ENCODE measurements at places on chromosomes 12 and 14.

DNA sequence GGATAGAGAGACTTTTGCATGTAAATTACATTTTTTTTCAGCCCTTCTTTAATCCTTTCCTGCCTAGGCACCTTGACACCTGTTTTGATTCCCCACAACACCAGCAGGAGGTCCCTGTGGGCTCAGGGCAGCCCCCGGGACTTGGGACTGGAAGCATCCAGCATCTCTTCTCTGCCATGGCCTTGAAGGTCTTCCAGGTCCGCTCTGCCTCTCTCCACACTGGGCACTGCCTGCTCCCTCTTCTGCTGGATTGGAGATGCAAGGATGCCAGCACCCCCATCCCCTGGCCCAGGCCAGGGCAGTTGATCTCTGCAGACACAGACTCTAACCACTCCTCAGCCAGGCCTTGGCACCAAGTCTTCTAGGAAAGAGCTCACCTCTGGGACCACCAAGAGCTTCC lies 134.5 kb upstream of the C14orf180 start:
- DNase-seq: no peak

- peak; percentile 31 for DNase-seq
Observed at GRCh38 chr14:21711360-21711961, 37.8 kb upstream of the OR4E1 start.

- no peak for DNase-seq
Observed at GRCh38 chr12:31568498-31568897, 22.4 kb downstream of the DENND5B start.

GRCh38 chr12:121582583-121583333 lies 1.9 kb upstream of the KDM2B start:
- no peak for DNase-seq

DNA sequence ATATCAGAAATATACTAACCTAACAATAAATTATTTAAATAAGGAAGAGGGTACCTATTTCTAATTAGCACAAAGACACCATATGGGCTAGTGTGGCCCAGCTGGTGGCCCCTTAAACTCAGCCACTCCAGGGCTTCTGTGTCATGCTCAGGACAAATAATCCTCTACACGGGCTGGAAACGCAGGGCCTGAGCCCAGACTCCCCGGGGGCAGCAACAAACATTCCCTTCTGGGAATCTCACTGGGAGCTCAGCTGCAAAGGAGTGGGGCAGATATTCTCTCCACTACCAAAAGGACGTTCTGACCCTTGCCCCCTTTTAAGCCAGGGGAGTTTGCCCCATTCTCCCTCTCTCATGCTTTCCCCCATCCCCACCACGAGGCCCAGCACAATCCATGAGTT lies 43.7 kb upstream of the ELK3 start:
- DNase-seq: no peak

DNA sequence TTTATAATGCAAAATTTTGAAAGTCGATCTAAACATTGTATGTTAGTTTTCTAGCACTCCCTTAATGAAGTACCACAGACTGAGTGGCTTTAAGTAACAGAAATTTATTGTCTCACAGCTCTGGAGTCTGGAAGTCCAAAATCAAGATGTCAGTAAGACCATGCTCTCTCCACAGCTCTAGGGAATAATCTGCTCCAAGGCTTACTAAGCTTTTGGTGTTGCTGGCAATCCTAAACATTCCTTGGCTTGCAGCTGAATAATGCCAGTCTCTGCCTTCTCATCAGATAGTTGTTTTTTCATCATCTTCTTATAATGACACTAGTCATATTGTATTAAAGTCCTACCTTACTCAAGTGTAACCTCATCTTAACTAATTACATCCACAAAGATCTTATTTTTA lies 102.2 kb downstream of the RASSF9 start:
- DNase-seq: peak; percentile 55

- DNase-seq: peak; percentile 82
Observed at GRCh38 chr12:49623142-49623904, at the start of gene PRPF40B. TSS of gene PRPF40B (plus strand) at chr12:49623561. CDS start at chr12:49623591, 30 bp downstream.

Data from fibroblast of skin of back (primary cell).